ENCODE measurements at places on chromosomes 6 and 20.

DNA sequence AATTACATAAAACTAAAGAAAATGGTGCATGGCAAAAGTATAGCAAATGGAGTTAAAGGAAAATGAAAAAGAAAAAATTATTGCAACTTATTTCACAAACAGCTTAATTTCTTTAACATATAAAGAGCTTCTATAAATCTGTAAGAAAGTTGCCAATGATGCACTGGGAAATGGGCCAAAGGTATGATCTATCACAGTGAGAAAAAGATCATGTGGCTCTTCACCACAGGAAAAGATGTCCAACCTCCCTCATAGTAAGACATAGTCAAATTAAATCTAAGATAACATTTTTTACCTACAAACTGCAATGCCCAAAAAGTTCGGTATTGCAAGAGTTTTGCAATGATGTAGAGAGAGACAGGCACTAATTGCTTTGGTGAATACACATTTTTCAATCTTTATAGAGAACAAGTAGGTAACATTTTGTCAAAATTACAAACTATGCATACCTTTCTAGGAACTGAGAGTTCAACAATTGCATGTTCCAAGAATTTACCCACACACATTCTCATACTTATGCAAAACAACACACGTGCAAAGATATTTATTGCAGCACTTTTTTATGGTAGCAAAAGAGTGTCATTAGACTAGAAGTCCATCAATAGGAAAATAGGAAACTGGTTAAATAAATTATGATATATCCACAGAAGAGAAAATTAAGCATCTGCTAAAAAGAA is 372.6 kb downstream of the QKI start:
- DNase-seq: no peak

DNA sequence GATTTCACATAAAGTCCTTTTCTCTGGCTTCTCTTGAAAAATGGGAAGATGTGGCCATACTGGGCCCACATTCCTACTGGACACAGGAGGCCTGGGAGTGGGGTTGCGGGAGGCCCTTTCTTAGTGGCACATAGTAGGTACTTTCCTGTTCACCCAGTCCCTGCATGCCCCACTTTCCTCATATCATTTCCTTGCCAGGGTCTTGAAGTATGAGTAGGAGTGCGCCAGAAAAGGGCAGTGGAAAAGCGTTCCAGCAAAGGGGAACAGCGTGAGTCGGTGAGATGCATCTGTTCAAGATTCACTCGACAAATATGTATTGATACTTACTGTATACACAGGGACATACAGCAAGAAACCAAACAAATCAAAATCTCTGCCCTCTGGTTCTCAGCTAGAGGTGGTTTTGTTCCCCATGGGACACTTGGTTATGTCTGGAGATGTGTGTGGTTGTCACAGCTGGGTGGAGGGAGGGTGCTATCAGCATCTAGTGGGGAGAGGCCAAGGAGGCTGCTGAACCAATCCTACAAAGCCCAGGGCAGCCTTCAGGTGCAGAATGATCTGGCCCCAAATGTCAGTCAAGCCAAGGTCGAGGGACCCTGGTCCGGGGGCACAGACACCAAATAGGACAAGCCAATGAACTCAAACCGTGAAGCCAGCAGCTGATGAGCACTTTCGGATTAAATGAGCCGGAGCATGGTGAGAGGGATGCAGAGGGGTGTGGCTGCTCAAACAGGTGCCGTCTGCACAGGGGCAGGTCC is 151.4 kb downstream of the CEBPB start:
- DNase-seq: no peak

DNA sequence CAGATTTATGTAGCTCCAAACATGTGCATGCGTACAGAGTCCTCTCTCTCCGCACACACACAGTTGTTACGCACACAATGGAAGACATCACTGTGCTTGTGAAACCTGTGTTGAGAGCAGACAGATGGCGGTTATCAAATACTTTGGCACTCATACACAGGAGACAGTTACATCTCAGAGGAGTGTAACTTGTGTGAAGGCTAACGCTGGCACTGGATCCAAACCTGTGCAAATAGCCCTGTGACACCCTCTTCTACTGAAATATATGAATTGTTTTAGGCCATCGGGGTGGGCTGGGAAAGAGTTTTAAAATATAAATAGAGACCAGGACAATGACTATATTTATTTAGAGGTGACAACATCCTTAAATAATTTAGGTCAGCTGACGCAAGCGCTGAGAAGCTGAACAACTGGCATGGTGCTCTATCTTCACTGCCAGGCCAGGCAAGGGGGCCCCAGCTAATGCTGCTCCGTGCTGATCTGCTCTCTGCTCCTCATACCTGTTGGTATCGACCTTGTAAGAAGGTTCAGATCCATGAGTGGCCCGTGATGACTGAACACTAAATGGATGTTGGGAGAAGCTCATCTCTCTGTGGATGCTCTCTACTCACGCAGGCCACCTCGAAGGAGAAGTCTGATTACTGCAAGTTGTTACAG is 69.4 kb downstream of the FOXC1 start:
- no peak for DNase-seq

DNA sequence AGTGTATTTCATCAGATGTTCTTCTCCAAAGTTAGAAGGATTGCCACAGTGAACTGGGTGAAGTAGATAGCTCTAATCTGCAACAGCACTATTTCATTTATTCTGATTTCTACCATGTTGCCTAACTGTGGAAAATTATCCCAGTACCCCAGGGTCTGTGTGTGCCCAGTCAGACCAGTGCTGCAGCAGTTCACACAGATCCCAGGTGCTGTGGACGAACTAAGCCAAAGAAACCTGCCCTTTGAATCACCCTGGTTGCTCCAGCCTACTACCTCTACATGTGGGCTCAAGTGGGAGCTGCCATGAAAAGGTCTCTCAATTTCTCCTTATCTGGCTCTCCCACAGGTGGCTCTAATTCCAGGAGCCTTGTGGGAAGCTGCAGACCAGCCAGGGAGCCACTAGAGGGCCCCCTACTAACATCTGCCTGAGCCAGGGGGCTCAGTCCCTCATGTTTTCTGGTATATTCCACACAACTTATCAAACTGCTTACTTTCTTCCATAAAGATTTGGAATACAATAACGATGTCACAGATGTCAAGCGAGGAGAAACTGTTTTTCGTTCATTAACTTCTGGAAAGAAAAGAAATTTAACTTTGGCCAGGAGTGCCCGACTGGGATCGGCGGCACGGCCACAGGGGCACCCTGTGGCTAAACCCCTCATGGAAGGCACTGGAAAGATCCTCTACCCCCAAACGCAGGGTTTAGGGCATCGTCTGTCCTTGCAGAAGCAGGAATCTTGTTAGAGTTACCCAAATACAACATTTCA is 31.6 kb upstream of the LY86 start:
- DNase-seq: no peak

- no peak for DNase-seq
These were observed 560.0 kb downstream of the C6orf118 start for GRCh38 chr6:164749221-164750064.

- no peak for DNase-seq
These were observed 662 bp downstream of the ZNF343 start for GRCh38 chr20:2507875-2508630.

DNA sequence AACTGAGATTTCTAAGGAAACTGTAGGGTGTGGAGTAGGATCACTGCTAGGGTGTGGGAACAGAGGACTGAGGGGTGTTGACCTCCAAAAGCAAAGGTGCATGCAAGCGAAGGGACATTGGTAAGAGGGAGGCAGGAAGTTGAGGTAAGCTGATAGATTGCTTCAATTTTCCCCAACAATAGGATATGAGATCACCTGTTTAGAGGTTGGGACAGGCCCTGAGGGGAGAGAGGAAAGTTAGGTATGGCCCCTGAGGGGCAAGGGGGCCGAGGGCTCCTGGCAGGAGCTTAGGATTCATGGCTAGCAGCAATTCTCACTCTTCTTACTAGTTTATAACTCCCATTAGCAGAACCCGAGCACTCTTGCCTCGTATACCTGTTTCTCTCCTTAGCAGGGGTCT is 106.8 kb upstream of the RPS6KA2 start:
- no peak for DNase-seq

DNA sequence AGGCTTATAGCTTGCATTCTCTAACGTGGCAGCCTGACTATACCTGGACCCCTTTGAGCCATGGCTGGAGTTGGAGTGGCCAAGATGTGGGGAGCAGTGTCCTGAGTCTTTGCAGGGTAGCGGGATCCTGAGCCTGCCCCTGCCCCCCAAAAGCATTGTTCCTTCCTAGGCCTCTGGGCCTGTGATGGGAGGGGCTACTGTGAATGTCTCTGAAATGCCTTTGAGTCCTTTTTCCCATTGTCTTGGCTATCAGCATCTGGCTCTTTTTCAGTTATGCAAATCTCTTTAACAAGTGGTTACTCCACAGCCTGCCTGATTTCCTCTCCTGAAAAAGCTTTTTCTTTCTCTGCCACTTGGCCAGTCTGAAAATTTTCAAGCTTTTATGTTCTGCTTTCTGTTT is 17.0 kb upstream of the PRL start:
- DNase-seq: no peak

DNA sequence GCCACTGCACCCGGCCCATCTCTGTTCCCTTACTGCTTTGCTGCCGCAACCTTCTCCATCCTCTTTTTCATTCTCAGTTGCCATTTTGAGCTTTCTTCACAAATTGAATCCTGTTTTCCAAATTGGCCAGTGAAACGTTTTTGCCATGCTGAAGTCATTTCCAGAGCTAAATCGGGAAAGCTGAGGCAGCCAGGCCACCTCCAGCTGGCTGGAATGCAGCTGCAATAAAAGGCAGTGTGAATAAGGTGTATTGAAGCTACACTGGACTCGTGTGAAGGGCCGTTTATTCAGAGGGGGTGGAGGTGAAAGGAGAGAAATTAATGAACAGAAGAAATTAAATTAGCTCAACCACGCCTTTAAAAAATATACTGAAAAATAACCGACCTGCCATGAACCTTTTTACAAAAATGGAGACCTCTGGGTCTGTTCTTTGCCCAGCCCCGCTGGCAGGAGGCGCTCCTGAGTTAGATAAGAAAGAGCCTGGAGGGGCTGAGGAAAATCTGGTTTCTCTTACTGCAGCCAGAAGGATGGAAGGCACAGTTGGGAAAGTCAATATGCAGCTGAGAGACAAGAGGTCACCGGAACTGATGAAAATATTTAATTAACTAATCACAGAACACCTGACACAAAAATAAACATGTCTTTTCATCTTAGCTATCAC is 283.9 kb downstream of the FOXC1 start:
- no peak for DNase-seq

DNA sequence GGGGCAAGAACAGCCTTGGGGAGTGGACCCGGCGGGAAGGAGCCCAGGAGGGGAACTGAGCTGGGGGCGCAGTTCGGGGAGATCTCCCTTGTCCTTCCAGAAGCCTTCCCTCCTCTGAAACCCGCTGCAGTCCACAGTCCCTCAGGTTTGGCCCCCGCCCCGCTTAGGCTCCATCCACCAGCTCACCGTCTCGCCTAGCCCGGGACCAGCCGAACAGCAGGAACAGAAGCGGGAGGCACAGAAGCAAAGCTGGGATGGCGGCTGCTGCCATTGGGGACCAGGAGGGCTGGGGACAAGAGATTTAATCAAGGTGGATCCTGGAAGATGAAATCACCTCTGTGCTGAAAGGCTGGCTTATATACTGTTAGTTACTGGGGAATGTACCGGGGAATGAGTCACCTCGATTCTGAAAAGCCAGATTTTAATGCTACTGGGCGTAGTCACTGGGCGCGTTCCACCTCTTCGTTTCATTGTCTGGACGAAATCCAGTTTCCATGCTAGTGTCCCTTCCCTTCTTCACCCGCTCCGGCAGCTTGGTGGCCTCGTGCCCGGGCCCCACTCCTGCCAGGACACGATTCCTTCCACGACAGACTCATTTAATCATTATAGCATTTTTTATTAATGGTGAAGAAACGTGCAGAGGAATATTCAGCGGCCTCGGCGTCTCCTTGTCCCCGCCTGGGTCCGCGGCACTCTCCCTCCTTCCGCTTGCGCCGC is at the start of gene RAET1L:
Gene RAET1L (minus strand): TSS at position 332 of the 717 bp plus-strand sequence. CDS start 61 bp downstream, at position 271.
- DNase-seq: no peak

DNA sequence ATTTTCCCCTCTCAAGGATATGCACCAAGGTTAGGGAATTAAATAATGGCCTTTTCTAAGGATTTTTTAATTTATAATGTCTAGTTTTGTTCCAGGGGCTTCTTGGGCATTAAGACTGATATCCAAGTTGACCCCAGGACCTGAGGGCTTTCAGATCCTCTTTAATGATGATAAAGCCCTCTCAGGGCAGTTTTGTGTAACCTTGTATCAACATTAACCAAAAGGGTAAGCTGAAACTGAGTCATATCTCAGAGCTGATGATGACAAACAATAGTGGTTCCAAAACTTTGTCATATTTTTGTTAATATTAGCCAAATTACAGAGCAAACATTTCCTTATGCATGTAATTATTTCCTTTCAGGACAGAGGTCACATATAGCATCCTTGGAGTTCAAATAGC is 309.4 kb upstream of the MAN1A1 start:
- DNase-seq: no peak

GRCh38 chr20:23528867-23529431 is 38.0 kb downstream of the CST8 start:
- DNase-seq: no peak

- DNase-seq: no peak
These were observed 10.5 kb upstream of the RAMACL start for GRCh38 chr6:166596776-166597507.

- DNase-seq: no peak
These were observed 10.2 kb downstream of the RPRD1B start for GRCh38 chr20:38043512-38044300.

DNA sequence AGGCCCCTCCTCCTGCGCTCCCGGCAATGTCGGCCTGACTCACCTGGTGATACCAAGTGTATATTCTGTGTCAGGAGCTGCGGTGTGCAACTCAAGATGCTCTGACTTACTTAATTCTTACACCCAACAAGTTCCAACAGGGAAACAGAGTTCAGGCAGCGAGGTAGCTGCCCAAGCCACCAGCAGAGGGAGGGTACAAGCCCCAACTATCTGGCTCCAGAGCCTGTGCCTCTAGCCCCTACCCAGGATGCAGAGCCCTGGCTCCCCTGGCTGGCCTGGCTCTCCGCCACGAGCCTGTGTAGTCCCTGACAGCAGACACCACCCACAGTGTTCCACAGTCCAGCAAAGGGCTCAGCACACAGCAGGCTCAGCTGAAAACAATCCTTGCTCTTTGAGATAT is 34.9 kb downstream of the C20orf203 start:
- no peak for DNase-seq

GRCh38 chr6:53361549-53362031 is 12.8 kb upstream of the ELOVL5 start:
- no peak for DNase-seq

DNA sequence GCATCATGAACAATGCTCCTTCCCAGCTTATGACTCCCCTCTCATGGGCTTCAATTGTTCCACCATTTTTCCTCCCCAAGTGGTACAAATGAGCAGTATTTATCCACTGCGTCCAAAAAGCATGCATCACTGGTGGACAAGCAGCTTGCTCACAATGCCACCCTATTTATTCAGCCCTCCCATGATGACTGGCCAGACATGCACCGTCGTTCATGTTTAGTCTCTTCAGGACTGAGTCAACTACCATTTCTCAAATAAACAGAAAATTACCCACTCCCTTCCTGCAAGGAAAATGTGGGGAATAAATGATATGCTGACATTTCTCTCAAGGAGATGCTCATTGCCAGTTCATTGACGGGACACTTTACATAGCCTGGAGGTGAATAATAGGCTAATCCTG is 300.4 kb downstream of the C6orf118 start:
- DNase-seq: no peak

GRCh38 chr20:19313342-19314069 is 101.1 kb downstream of the SLC24A3 start:
- no peak for DNase-seq

GRCh38 chr6:37007340-37008043 is 2.0 kb downstream of the FGD2 start:
- DNase-seq: no peak

- no peak for DNase-seq
These were observed 11.0 kb downstream of the PTCHD4 start for GRCh38 chr6:48099713-48100587.

GRCh38 chr6:130296854-130297253 is 69.0 kb upstream of the TMEM200A start:
- no peak for DNase-seq

All from stimulated activated CD8-positive, alpha-beta memory T cell treated with anti-CD3 and anti-CD28 coated beads, Interleukin-4, amount 100 ng/mL, for 4 hours (primary cell).